KG1 (cell line): ENCODE measurements at places on chromosomes 2 and 18.

DNA sequence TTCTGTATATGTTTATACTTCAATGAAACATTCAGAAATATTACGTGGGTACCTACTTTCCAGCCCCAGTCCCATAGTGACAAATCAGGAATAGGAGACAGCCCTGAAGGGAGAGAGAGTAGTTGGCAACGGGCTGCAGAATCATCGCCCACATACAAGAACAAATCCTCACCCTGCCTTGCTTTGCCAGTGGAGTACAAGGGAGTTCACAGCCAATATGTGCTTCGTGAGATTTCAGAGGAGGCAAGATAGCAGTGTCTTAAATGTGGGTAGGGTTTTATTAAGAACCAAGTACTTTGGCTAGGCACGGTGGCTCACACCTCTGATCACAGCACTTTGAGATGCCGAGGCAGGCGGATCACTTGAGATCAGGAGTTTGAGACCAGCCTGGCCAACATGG is 40.3 kb upstream of the PKDCC start:
- DNase-seq = no peak

DNA sequence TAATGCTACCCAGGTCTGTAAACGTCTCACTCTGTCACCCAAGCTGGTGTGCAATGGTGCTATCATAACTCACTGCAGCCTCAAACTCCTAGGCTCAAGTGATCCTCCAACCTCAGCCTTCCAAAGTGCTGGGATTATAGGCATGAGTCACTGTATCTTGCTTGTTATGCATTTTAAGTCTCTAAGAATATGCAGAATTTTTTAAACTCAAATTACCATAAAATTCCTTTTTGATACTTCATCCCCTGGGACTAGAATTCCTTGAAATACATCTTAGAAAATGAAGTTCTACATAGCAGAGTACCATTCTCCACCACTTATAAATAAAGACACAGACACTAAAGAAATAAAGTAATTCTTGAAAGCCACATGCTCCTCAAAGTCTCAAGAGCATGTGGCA is 30.2 kb upstream of the LRATD1 start:
- DNase-seq = no peak

DNA sequence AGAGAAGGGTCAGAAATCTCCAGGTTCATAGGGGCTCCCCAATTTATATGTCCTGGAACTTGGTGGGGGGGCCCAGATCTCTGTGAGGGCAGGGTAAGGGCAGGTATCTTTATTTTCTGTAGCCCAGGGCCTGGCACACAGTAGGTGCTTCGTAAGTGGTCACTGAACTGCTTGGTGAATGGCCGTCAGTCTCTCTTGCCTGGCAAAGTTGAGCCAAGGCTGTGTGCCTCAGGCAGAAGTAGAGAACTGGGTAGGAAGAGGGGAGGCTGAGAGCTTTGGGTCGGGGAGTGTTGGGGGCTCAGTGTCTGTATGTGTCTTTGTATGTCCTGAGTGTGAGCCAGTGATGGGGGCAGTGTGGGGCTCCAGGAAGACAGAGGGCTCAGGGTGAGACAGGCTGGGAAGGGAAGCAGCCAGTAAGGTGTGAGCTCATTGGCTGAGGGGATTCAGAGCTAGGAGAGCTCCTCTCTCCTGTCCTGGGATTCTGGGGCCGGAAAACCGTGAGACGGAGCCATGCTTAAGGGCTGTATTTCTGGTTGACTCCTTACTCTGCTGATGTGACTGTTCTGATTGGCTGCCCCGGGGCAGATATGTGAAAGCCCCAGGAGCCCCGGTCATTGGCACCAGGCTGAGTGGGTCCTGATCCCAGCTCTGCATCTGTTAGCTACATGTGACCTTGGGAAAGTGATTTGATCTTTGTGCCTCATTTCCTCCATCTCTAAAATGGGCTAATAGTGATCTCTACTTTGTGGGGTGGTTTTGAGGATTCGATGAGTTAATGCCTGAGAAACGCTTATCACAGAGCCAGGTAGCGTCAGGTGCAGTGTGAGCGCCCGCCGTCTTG is 30.3 kb downstream of the STEAP3 start:
- DNase-seq = no peak

DNA sequence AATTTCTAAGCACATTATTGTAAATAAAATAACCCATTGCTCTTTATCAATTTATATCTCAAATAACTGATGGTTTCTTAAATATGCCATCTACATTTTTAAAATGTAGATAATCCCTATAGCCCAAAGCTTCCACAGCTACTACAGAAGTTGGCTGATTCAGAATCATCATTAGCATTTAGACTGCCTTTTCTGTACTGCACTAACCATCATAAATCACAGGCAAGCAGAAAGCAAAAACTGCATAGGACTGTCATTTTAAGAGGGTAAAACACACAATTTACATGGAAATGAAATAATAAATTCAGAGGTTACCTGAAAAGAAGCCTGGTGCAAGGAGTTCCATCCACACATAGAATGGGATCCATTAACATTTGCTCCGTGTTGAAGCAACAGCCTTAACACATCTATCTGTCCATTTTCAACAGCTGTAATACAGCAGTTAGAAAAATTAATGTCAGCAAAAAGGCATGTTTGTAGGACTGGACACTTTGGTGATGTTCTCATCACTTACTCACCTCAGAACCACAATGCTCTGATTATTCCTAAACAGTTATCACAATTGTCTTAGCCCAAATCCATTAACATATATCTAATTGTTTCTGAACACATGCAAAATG is 38.4 kb upstream of the CHAC2 start:
- DNase-seq = no peak

- no peak for DNase-seq
These were observed 57.2 kb downstream of the INPP4A start for GRCh38 chr2:98501876-98502275.

GRCh38 chr2:8685697-8686358 is 4.0 kb downstream of the ID2 start:
- DNase-seq = peak; percentile 28

DNA sequence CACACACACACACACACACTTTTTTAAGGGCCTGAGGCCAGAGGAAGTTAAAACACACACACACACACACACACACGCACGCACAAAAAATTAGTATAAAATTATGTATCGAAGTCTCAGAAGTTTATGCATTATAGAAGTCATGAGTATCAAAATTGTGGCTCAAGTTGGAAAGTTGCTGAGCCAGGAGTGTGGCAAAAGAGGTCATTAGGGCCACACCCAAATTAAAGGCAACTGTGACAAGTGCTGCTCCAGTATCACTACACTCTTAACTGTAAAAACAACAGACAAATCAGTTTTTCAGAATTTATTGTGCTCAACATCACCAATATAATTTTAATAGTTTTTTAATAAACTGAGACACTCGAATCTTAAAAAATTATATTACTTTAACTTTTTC is 36.9 kb downstream of the YWHAQ start:
- DNase-seq = no peak
